ENCODE measurements at places on chromosomes 11 and 22.

- no peak overlapping the region for H3K4me3 ChIP-seq
- no peaks in the 10 kb centered on the region for H3K36me3 ChIP-seq
- no peaks in the 10 kb centered on the region for H3K4me1 ChIP-seq
- H3K27ac ChIP-seq, result no peak overlapping the region
- DNase-seq, result no peak
These were observed 581.1 kb upstream of the ARHGAP42 start for GRCh38 chr11:100105982-100106358.

GRCh38 chr22:44627521-44628139 is 74.4 kb upstream of the PRR5 start:
- no peak for DNase-seq
- peaks cover 9% of the 10 kb centered on the region for H3K4me1 ChIP-seq
- H3K4me3 ChIP-seq, result no peak overlapping the region
- H3K27ac ChIP-seq, result peak overlapping the region; percentile 52
- H3K27me3 ChIP-seq, result peaks cover 4% of the 10 kb centered on the region

DNA sequence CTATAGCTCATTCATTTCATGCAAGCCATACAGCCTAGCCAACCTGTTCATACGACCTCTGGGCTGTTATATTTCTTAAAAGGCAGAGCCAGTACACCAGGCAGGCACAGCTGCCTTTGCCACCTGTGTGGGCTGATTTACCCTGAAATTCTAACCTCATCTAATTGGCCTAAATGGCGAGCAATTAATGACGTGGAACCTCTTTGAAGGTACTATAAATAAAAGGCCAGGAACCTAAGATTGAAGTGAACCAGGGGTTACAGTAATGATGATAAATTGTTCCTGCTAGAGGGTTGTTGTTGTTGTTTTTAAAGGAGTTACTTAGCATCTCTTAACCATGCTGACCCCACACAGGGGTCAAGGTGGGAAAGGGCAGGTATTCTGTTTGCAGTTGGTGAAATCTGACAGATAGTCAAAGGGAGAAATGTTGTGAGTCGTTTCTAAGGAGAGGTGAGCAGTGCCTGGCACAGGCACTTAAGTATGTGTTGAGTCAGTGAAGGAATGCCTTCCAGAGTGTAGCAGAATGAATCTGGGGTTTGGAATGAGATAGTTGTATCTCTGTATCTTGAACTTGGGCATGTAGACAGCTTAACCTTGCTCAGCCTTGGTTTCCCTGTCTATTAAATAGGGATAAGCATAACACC is 213.5 kb upstream of the NAV2 start:
- no peak overlapping the region for H3K4me3 ChIP-seq
- no peaks in the 10 kb centered on the region for H3K36me3 ChIP-seq
- DNase-seq, result no peak
- H3K27ac ChIP-seq, result no peak overlapping the region
- H3K27me3 ChIP-seq, result peaks cover 3% of the 10 kb centered on the region
- no peaks in the 10 kb centered on the region for H3K4me1 ChIP-seq

DNA sequence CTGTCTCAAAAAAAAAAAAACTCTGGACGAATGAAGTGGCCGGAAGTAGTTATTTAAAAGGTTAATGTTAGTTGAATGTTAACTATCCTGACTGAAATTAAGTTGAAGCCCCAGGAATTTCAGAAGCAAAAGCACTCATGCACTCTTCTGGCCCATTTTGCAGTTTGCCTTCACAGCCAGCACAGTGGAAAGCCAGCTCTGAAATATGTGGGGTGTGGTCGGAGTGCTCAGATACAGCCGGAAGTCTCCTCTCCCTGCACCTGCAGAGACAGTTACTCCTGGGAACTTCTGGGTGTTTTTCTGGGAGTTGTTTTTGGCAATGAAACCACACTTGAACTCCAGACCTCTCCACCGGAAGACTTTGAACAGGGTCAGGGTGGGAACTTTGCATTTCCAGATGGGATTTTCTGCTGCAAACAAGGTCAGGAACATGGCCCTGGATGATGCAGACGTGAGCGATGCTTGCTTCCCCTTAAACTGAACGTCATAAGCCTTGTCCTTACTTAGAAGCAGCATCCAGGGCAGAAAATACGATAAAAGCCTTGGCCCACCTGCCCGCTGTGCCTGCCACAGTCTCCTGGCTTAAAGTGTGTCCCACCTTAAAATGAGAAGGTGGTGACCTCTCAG is 21.5 kb upstream of the CABP2 start:
- no peaks in the 10 kb centered on the region for H3K27me3 ChIP-seq
- no peak for DNase-seq
- no peaks in the 10 kb centered on the region for H3K36me3 ChIP-seq
- H3K4me3 ChIP-seq, result no peak overlapping the region

- no peak overlapping the region for H3K4me3 ChIP-seq
- no peak for DNase-seq
- peaks cover 47% of the 10 kb centered on the region for H3K4me1 ChIP-seq
- H3K36me3 ChIP-seq, result peaks cover 61% of the 10 kb centered on the region
- H3K27ac ChIP-seq, result peak overlapping the region; percentile 88
- H3K27me3 ChIP-seq, result no peaks in the 10 kb centered on the region
These were observed 5.4 kb upstream of the RANBP1 start for GRCh38 chr22:20110359-20110985.

DNA sequence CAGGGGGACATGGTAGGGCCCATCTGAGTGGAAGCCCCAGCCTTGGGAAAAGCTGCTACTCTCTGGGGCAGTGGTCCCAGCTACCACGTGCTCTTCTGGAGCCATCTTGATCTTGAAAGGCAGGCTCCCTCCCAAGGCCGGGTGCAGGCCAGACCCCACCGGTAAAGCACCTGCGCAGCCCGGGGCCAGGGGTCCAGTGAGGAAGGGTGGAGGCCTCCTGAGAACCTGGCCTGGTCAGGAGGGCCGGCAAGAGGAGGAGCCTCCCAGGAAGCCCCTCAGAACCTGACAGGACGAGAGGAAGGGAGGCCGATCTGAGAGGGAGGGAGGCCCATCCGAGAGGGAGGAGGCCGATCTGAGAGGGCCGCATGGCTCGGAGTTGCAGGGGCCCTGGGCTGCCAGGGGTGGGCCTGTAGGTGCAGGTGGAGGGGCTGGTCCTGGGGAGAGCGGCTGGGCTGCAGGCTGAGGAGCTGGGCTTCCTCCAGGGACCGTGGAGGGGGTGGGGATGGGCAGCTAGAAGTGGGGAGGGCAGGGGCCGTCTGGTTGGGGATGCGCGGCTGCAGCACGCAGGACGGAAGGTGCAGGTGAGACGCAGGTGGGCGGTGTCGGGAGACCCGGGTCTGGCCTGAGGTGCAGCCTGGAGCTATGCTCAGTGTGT is 529 bp downstream of the GRAMD4 start:
- peaks cover 11% of the 10 kb centered on the region for H3K4me1 ChIP-seq
- H3K27ac ChIP-seq, result no peak overlapping the region
- no peak overlapping the region for H3K4me3 ChIP-seq
- H3K27me3 ChIP-seq, result no peaks in the 10 kb centered on the region

DNA sequence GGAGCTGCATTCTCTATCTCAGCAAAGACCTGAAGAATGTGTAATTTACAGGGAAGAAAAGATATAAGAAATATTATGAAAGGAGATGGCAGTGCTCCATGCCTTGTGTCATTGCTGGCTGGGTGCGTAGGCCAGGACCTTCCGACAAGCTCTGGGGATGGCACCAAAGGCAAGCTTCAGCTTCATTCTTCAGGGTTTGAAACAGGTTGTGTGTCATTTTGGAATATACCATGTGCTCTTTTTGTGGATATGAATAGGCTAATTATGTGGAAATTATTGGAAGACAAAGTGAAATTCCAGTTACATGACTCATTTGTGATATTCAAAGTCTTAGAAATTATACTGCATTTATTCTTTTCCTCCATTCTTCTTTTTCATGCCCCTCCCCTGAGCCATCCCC is 5.7 kb upstream of the KIRREL3 start:
- H3K4me3 ChIP-seq, result no peak overlapping the region
- H3K27me3 ChIP-seq, result peaks cover 34% of the 10 kb centered on the region
- no peak for DNase-seq
- H3K4me1 ChIP-seq, result no peaks in the 10 kb centered on the region
- no peak overlapping the region for H3K27ac ChIP-seq

- H3K4me3 ChIP-seq, result no peak overlapping the region
- no peaks in the 10 kb centered on the region for H3K4me1 ChIP-seq
- DNase-seq, result no peak
- H3K36me3 ChIP-seq, result no peaks in the 10 kb centered on the region
These were observed 6.1 kb downstream of the MUC5B start for GRCh38 chr11:1228921-1229451.

DNA sequence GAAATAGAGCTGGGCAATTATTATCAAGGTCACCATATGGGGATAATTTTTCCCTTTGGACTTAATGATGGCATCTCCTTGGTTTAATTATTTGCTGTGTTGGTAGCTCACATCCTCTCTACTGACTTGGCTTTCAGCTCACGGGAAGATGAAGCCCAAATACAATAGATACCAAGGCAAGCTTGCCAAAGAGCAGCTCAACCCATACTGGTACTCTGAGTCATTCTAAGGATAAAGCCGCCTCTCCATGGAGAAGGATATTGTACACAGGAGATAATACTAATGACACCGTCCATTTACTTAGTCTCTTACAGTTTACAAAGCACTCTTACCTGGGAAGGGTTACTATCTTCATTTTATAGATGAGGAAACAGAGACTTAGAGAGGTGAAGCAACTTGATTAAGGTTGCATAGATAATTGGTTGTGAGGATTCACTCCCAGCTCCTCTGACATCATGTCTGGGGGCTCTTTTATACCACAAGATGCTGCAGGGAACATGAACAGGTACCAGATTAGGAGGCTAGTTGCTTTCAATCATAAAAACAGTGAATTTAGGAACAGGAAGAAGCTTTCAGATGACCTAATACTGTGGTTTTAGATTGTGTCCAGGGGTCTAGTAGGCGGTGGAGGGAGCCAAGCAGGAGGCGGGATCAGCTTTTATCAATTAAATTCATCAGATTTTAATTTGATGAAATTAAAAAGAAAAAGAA is 48.3 kb upstream of the PICALM start:
- no peak for DNase-seq
- peaks cover 19% of the 10 kb centered on the region for H3K4me1 ChIP-seq
- peaks cover 2% of the 10 kb centered on the region for H3K27me3 ChIP-seq
- no peak overlapping the region for H3K4me3 ChIP-seq
- no peak overlapping the region for H3K27ac ChIP-seq

DNA sequence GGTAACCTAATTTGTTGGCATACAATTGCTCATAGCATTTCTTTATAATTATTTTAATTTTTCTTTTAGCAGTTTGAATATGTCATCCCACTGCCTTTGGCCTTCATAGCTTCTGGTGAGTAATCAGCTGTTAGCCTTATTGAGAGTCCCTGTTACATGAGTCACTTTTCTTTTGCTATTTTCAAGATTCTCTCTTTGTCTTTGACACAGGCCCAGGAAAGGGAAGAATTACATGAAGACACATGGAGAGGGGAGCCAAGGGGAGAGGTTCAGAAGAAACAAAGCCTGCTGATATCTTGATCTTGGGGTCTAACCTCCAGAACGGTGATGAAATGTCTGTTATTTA is 418.2 kb downstream of the METTL15 start:
- DNase-seq, result no peak
- H3K36me3 ChIP-seq, result no peaks in the 10 kb centered on the region
- H3K27ac ChIP-seq, result no peak overlapping the region
- H3K4me1 ChIP-seq, result no peaks in the 10 kb centered on the region

DNA sequence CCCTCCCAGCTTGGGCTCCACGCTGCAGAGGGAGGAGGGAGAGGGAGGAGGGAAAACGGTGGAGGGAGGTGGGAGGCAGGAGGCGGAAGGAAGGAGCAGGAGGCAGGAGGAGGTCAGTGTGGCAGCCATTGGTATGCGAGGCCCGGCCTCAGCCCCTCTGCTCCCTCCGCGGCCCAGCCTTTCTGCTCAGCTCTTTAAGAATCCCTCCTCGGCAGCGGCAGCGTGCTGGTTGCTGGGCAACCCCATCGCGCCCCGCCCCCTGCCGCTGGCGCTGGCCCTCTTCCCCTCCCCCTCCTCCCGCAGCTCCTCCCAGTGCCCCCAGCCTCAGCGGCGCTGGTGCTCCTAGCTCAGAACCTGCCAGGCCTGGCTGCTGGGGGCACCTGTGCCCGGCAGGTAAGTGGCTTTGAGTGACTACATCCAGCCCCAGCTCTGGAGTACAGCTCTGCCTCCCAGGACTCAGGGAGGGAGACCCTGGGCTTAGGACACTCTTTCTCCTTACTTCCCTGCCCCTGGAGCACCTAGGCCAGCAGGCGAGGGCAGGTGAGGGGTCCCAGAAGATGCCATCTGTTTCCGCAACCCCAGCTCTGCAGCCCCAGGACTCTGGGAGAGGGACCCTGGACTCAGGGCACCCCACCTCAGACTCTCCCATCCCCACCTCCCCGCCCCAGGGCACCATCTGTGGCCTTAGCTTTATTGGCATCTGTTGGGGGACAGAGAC is 7.2 kb upstream of the FLRT1 start:
- peaks cover 3% of the 10 kb centered on the region for H3K4me1 ChIP-seq
- no peak for DNase-seq
- H3K27ac ChIP-seq, result no peak overlapping the region

DNA sequence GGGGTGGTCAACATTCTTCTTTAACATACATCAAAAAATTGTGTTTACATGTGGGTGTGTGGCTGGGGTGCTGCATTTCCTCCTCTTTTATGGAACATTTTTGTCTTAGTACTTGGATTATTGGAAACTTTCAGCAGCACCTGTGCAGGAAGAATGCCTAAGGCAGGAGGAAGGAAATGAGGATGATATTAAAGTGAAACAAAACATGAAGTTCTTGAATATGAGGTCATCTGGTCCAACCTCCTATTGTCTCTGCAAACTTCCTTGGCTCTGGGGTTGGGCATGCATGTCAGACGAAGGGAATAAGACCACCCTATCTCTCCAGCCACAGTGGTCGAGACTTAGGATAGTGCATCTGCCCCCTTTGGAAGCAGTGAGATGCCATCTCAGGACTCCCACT is 20.6 kb upstream of the OR9Q1 start:
- no peaks in the 10 kb centered on the region for H3K36me3 ChIP-seq
- H3K4me3 ChIP-seq, result no peak overlapping the region
- peaks cover 4% of the 10 kb centered on the region for H3K4me1 ChIP-seq
- H3K27ac ChIP-seq, result no peak overlapping the region
- H3K27me3 ChIP-seq, result peaks cover 3% of the 10 kb centered on the region
- no peak for DNase-seq

- no peaks in the 10 kb centered on the region for H3K36me3 ChIP-seq
- H3K27ac ChIP-seq, result peak overlapping the region; percentile 71
- DNase-seq, result no peak
- peaks cover 42% of the 10 kb centered on the region for H3K27me3 ChIP-seq
- peaks cover 61% of the 10 kb centered on the region for H3K4me1 ChIP-seq
These were observed 644 bp downstream of the YPEL4 start for GRCh38 chr11:57648801-57649735.

Measured in activated CD8-positive, alpha-beta T cell treated with anti-CD3 and anti-CD28 coated beads, Interleukin-2, amount 10 ng/mL, durations not matched to agents 7 days and 5 days (primary cell).